T-helper 17 cell (primary cell): ENCODE measurements at places on chromosomes 2 and 18. TPM values are rescaled to one million over a fixed set of nuclear protein-coding genes. Genes with fewer than 3 reads are reported as not detected.
A peak's percentile ranks its signal among the peaks of the same experiment; 100 is the strongest.

GRCh38 chr2:226623587-226624368 lies 175.8 kb downstream of the IRS1 start:
- no peak for DNase-seq
- H3K4me3 ChIP-seq = no peak overlapping the region
- H3K27ac ChIP-seq = no peak overlapping the region
- H3K36me3 ChIP-seq = no peaks in the 10 kb centered on the region

- peaks cover 19% of the 10 kb centered on the region for H3K36me3 ChIP-seq
- H3K4me1 ChIP-seq = peaks cover 13% of the 10 kb centered on the region
- no peaks in the 10 kb centered on the region for H3K27me3 ChIP-seq
- no peak for DNase-seq
- H3K27ac ChIP-seq = no peak overlapping the region
Measured at GRCh38 chr18:50274044-50274442, 7.3 kb downstream of the MBD1 start.

GRCh38 chr2:63866009-63866709 lies 24.5 kb downstream of the UGP2 start:
- H3K36me3 ChIP-seq = peaks cover 2% of the 10 kb centered on the region
- no peak overlapping the region for H3K4me3 ChIP-seq
- no peaks in the 10 kb centered on the region for H3K27me3 ChIP-seq

- peaks cover 22% of the 10 kb centered on the region for H3K36me3 ChIP-seq
- no peak overlapping the region for H3K27ac ChIP-seq
- peaks cover 40% of the 10 kb centered on the region for H3K27me3 ChIP-seq
- peaks cover 24% of the 10 kb centered on the region for H3K4me1 ChIP-seq
- no peak overlapping the region for H3K4me3 ChIP-seq
Measured at GRCh38 chr2:219507581-219508443, 6.5 kb upstream of the ASIC4 start.

- H3K4me1 ChIP-seq = no peaks in the 10 kb centered on the region
- H3K36me3 ChIP-seq = no peaks in the 10 kb centered on the region
- DNase-seq = no peak
- no peak overlapping the region for H3K4me3 ChIP-seq
- peaks cover 32% of the 10 kb centered on the region for H3K27me3 ChIP-seq
- H3K27ac ChIP-seq = no peak overlapping the region
Measured at GRCh38 chr2:224146356-224147160, 107.5 kb upstream of the SERPINE2 start.

GRCh38 chr2:226649871-226650660 lies 149.6 kb downstream of the IRS1 start:
- H3K4me1 ChIP-seq = peaks cover 9% of the 10 kb centered on the region
- H3K27ac ChIP-seq = peak overlapping the region; percentile 56
- no peak for DNase-seq

DNA sequence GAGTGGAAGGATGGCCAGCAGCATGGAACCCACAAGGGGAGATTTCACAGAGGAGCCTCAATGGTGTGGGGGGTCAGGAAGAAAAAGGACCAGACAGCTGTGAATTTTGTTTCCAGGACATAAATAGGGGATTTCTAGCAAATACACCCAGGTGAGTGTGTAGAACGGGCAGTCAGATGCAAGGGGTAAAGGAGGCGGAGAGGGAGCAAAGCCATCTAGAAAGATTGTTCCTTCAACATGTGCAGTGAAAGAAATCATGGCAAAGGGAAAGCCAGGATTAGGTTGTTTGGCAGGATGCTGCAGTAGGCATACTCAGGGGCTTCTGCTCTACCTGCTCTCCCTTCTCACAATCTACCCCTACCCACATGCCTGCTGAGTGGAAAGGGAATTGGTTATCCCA lies 119.4 kb upstream of the EPC2 start:
- H3K4me3 ChIP-seq = peak overlapping the region; percentile 81
- no peak for DNase-seq
- H3K27me3 ChIP-seq = no peaks in the 10 kb centered on the region
- peak overlapping the region; percentile 98 for H3K27ac ChIP-seq

DNA sequence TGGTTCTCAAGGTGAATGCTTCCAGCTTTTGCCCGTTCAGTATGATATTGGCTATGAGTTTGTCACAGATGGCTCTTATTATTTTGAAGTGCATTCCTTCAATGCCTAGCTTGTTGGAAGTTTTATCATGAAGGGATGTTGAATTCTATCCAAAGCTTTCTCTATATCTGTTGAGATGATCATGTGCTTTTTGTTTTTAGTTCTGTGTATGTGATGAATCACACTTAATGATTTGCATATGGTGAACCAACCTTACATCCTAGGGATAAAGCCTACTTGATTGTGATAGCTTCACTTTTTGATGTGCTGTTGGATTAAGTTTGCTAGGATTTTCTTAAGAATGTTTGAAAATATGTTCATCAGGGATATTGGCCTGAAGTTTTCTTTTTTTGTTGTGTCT lies 112.1 kb downstream of the MBD2 start:
- no peak for DNase-seq
- peaks cover 3% of the 10 kb centered on the region for H3K4me1 ChIP-seq
- H3K27ac ChIP-seq = no peak overlapping the region
- peaks cover 3% of the 10 kb centered on the region for H3K36me3 ChIP-seq
- H3K27me3 ChIP-seq = peaks cover 21% of the 10 kb centered on the region

The LGALSL gene
- total RNA-seq = 2.5 TPM

The MEP1B gene
- 0.29 TPM for total RNA-seq

The ITM2C gene
- total RNA-seq = 15.3 TPM
